AG04450 (cell line): ENCODE measurements at places on chromosomes 2 and 18.
A peak's percentile ranks its signal among the peaks of the same experiment; 100 is the strongest.

GRCh38 chr2:85667561-85668008 lies 414 bp downstream of the SFTPB start:
- DNase-seq, result no peak

DNA sequence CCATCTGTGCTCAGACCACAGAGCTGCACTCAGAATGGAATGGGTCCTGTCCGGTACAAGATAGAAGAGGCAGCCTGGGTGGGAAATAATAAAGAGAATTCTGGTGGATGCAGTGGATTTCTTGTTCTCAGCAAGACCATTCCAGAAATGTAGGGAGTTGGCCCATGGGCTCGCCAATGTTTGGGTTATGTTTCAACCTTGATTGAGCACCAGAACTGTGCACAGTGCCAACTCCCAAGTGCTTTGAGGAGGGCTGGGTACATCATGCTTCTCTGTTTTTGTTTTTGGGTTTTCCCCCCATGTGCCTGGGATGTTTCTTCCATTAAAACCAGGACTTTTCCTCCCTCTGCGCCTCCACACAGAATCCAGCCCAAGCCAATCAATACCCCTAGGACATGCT lies 304.1 kb downstream of the TNS1 start:
- DNase-seq, result no peak

- no peak for DNase-seq
These were observed 23.4 kb downstream of the MBOAT2 start for GRCh38 chr2:8980096-8980495.

GRCh38 chr18:74422541-74422940 lies 34.6 kb downstream of the DIPK1C start:
- DNase-seq, result no peak

GRCh38 chr2:88350331-88351248 lies 101.9 kb downstream of the FOXI3 start:
- DNase-seq, result no peak

DNA sequence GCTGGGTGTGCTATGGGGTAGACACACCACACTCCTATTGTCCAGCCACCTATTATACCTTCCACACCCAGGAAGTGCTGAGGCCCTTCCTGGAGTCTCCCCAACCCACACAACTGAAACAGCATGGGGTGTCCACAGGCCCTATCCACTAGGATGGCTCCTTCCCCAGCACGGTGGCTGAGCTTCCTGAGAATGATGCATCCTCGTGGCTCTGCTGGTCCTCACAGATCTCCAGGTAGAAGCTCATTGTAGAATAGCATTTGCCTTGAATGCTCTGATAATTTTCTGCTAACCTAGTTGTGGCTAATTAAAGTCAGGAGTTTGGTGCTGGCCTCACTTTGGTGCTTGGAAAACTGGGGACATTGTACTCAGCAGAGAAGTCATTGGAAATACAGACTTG lies 182.6 kb downstream of the ANKRD30B start:
- DNase-seq, result no peak

- no peak for DNase-seq
These were observed 790.9 kb downstream of the TMEM182 start for GRCh38 chr2:103552775-103553174.

DNA sequence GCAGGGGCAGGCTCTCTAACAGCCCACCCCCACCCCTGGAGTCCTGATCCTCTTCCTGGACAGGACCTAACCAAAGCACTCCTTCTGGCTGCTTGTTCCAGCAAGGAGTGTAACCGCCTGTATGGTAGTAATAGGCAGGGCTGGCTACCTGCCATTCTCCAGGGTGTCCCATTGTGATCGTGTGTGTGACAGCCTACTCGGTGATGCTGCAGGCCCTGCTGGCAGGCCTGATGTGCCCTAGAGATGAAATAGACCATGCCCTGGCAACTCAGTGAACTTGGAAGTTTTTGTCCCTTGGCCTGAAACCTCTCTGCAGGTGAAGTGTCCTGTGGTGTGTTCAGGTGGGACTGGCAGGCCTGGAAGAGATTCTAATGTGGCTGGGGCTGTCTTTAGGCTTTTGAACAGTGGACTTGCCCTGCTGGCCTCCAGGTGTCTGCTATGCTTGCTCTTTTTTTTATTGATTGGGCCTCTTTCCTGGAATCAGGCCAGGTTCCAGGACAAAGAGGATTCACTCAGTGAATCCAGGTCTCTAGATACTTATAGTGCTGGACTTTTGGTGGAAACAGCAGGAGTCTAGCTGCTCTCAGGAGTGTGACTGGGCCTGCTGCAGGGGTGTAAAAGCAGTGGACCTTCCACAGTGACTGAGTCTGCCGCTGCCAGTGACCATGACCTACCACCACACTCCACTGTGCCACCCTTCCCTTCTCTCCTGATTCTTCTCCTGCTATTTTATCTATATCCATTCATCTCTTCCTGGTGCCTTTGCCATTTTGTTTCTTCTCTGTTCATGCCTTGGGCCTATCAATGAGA lies 132.1 kb downstream of the CTIF start:
- DNase-seq, result no peak

DNA sequence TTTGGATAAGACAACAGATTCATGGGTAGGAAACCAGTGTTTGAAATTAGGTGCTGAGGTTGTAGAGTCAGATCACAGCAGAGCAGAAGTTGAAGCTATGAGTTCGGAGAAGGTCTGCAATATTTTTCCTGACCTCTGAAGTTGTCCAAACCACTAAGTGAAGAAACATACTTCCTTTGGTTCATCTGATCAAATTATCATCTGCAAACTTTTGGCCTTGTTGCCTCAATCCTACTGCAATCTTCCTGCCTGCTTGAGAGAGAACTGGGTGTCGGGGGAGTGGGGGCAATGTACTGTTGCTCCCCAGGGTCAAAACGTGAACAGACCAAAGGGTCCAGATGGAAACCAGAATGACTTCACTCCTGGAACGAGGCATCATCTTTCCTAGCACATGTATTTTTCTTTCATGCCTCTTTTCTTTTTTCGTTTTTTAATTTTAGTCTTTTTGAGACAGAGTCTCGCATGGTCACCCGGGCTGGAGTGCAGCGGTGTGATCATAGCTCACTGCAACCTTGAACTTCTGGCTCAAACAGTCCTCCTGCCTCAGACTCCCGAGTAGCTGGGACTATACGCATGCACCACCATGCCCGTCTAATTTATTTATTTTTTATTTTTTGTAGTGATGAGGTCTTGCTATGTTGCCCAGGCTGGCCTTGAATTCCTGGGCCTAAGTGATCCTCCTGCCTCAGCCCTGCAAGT lies 42.7 kb downstream of the RAB31 start:
- DNase-seq, result no peak

DNA sequence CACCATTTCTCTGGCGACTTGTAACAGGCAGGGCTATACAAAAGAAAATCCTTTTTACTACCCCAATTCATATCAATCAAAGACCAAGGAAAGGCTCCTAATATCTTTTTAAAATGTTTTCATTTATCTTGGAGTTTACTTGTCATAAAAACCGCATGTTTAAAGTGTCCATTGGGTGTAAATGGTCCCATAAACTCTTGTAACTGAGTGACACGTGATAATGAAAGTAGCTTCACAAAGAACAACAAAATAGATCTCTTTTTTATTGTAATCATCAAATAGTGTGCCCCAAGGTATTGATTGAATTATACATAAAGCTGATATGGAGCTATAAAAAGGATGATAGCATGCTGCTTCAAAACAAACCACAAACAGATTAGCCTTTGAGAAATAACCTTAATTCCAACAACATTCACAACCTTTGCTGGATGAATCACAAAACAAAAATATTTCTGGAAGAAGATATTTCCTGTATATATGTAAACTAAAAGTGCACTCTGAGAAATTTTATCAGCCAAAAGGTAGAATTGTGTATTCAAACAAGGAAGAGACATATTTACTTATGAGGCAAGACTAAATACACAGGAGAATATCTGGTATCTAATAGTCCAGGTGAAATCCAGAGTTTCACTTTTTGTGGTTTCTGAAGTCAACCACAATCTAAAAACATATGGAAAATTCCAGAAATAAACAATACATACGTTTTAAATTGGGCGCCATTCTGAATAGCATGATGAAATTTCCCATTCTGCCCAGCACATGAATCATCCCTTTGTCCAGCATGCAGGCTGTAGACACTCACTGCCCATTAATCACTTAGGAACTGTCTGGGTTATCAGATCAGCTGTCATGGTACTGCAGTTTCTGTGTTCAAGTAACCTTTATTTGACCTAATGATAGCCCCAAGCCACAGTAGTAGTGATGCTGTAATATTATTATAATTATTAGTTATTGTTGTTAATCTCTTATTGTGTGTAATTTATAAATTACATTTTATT lies 237.5 kb downstream of the PIK3C3 start:
- no peak for DNase-seq

DNA sequence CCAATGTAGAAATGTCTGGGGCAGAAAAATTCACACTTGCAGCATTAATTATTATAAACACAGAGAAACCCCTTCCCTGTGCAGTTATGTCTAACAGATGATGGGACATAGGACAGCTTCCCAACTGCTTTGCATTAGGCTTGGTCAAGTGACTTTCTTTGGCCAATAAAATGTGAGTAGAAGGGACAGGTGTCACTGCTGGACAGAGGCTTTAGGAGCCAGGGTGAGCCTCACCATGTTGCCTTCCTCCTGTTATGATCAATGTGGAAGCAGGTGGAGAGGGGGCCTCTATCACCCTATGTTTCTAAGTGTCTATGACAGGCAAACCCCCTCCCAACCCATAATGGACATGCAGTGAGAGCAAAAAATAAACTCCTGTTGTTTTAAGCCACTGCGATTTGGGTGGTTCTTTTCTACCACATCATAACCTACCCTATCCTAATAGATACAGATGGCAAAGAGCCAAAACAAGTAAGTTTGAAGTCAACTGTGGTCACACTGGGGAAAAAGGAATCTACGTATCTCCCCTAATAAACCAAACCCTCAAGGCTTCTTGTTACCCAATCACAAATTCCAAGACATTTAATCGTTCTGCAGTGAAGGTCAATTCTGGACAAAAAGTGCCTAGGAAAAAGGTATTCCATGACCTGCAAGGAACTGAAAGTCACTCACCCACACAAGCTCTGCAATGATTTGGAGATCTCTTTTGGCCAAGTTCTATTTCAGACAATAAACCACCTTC lies 28.6 kb upstream of the POU3F3 start:
- DNase-seq, result no peak

- DNase-seq, result no peak
These were observed 10.8 kb downstream of the INPP1 start for GRCh38 chr2:190354003-190354690.

DNA sequence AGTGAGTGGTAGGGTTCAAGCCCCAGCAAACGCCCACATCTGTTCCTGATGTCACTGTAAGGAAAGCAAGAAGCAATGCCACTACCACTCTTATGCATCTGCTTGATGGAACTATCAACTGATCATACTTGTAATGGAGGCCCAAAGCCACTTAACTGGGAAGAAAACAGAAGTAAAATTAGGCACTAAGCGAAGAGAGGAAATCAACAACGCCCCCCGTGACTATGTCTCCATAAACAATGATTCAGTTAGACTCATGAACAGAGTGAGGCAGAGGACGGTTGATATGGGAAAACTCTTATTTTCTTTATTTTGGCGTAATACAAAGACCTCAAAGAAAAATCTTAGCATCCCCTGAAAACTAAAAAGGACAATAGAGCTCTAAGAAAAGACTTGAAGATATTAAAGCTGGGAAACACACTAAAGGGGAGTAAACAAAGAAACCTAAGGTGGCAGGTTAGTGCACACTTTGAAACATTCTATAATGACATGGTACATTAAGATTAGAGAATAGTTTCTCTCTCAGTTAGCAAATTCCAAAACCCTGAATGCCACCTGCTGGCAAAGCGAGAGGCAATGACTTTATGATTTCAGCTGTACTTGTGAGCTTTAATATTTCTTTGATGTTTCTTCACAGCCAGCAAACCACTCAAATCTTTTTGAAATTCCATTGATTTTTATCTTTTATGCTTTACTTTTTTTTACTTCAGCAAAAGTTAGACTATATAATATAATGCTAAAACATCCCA lies 86.5 kb downstream of the LRP2 start:
- DNase-seq, result no peak

- DNase-seq, result no peak
These were observed 3.5 kb downstream of the PCBP1 start for GRCh38 chr2:70090706-70091334.

GRCh38 chr2:31163011-31163539 lies 24.8 kb upstream of the GALNT14 start:
- no peak for DNase-seq

GRCh38 chr2:235626658-235627057 lies 132.8 kb downstream of the AGAP1 start:
- no peak for DNase-seq

- DNase-seq, result peak; percentile 72
These were observed 3.8 kb upstream of the UXS1 start for GRCh38 chr2:106197878-106198277.

GRCh38 chr2:63849381-63850203 lies 7.9 kb downstream of the UGP2 start:
- DNase-seq, result no peak

DNA sequence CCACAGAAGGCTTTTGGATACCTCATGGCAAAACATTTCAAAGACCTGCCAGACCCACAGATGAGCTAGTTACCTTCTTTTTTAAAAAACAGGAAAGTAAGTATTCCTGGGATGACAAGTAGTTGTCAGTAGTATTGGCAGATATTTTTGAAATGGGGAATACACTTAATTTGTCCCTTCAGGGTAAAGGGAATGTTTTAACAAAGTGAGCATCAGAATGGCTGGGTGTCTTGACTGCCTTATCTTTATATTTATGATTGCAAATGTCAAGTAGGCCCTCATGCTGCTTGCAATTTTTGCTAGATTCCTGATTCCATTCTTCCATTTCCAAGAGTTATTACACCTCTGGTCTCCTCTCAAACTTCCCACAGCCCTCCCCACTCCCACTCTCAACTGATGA lies 4.9 kb upstream of the TAF1B start:
- no peak for DNase-seq

DNA sequence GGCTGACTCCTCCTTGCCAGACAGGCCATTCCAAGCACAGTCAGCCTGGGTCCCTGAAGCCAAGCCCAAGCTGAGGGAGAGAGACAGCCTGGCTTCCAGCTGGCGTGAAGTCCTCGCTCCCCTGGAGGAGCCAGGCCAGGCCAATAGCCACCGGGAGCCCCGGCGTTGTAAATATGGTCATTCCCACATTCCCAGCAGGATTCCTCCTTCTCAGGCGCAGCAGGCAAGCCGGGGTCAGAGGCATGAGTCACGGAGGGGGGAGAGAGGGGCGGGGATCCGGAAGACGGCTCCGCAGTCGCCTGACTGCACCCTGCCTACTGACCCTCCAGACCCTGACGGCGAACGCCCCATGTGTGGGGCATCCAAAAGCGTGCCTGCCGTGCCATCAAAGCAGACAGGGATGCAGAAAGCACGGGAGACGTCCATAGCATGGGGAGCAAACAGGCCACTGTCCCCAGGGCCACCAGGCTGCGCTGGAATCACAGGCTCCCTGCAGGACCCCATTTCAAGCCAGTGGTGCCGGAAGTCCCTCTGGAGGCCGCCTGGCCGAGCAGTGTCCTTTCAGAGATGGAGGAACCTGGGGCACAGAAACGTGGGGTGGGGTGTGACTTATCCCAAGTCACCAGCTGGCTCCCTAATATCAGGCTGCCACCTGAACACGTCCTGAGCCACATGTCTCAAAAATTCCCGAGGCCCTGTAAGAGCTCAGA lies 48.2 kb downstream of the TWIST2 start:
- DNase-seq, result peak; percentile 56
